ENCODE measurements at places on chromosomes 2 and 18.

GRCh38 chr2:62151306-62151638, 44.6 kb upstream of the B3GNT2 start:
- DNase-seq, result no peak

DNA sequence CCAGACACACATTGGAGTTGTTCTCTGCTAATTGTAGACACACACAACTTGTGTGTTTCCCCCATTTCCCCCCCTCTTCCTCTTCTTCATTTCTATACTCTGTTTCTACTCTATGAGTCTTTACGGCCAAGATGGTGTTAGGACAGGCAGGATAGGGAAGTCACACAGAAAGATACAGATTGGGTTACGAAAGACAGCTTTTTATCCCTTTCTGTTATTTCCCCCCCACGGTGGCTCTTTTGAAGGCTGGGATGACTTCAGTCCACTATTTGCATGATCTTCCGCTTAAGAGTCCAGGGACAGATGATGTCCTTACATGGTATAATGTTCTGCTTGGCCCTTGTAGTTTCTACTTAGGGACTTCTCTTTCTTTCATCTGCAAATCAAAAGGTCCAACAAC, 1.6 kb upstream of the EMILIN2 start:
- no peak for DNase-seq

- DNase-seq, result no peak
Measured at GRCh38 chr2:215660687-215661086, 224.8 kb upstream of the FN1 start.

- no peak for DNase-seq
Measured at GRCh38 chr2:105180491-105180972, 61.0 kb upstream of the GPR45 start.

GRCh38 chr2:8645176-8645831, 36.6 kb upstream of the ID2 start:
- no peak for DNase-seq

DNA sequence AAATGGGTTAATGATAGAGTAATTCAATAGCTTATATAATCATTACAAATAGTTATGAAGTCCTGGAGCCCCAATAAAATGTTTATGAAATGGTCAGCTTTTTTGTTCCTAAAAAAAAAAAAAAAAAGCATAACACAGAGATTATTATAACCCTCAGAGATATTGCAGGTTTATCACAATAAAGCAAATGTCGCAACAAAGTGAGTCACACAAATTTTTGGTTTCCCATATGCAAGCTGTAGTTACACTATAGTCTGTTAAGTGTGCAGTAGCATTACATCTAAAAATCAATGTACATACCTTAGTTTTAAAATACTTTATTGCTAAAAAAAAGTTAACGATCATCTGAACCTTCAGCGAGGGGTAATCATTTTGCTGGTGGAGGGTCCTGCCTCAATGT, 20.0 kb downstream of the WDFY1 start:
- peak; percentile 70 for DNase-seq

- peak; percentile 92 for DNase-seq
Measured at GRCh38 chr2:197915548-197916265, 111.3 kb downstream of the PLCL1 start.

DNA sequence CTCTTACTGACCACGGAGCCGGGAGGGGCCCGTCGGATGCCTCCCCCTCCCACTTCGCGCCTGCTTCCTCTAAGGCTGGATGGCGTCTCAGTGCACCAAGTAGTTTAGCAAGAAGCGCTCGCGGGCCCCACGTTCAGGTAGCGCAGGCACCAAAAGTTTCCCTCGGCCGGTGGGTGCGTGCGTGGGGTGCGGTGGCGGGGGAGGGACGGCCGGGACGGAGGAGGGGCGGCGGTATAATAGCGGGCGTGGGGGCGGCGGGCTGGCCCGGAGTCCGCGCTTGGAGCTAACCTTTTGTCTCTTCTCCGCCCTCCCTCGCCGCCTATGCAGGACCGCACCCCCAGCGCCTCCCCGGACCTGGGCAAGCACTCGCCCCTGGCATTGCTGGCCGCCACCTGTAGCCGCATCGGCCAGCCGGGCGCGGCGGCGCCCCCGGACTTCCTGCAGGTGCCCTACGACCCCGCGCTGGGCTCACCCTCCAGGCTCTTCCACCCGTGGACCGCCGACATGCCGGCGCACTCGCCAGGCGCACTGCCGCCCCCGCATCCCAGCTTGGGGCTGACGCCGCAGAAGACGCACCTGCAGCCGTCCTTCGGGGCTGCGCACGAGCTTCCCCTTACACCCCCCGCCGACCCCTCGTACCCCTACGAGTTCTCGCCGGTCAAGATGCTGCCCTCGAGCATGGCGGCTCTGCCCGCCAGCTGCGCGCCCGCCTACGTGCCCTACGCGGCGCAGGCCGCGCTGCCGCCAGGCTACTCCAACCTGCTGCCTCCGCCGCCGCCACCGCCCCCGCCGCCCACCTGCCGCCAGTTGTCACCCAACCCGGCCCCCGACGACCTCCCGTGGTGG, 1.0 kb downstream of the SP5 start:
- DNase-seq, result no peak

GRCh38 chr18:30915336-30915988, 127.1 kb downstream of the DSC3 start:
- no peak for DNase-seq

GRCh38 chr2:191866675-191867506, 20.0 kb upstream of the CAVIN2 start:
- DNase-seq, result peak; percentile 86

DNA sequence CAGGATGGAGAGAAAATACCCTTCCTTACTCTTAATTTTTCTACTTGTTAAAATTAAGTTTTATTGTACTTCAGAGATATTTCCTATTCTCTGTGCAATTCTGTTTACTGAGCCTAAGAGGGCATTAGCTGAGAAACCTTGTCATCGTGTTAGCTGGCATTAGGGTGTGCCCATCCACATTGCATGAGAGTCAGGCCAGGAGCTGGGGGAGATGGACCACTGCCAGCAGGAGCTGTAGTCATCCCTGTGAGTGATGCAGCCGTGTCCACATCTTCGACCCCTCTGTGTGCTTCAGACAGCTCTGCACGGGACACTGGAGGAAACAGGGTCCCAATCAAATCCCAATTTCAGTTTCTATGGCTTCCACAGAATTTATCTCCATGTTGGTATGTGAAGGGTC, 34.2 kb downstream of the ABCA12 start:
- DNase-seq, result no peak

GRCh38 chr18:49062832-49063226, 112.1 kb upstream of the SMAD7 start:
- DNase-seq, result no peak

- DNase-seq, result no peak
Measured at GRCh38 chr18:46261799-46262198, 157.6 kb downstream of the HAUS1 start.
